ENCODE measurements at places on chromosomes 6 and 20.

DNA sequence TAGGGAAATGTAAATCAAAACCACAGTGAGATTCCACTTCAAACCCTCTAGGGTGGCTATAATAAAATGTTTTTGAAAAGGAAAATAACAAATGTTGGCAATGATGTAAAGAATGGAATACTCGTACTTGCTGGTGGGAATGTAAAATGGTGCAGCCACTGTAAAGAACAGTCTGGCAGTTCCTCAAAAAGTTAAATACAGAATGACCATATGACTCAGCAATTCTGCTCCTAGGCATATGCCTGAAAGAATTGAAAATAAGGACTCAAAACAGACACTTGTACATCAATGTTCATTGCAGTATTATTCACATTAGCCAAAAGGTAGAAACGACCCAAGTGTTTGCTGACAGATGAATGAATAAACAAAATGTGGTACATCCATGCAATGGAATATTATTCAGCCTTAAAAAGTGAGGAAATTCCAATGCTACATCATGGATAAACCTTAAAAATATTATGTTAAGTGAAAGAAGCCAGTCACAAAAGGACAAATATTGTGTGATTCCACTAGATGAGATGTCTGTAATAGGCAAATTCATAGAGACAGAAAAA, 10.2 kb upstream of the RNF114 start:
- DNase-seq = no peak

GRCh38 chr20:13120471-13120870, 100.6 kb upstream of the ISM1 start:
- DNase-seq = no peak

- DNase-seq = no peak
Measured at GRCh38 chr6:57267586-57268293, 45.6 kb upstream of the RAB23 start.

DNA sequence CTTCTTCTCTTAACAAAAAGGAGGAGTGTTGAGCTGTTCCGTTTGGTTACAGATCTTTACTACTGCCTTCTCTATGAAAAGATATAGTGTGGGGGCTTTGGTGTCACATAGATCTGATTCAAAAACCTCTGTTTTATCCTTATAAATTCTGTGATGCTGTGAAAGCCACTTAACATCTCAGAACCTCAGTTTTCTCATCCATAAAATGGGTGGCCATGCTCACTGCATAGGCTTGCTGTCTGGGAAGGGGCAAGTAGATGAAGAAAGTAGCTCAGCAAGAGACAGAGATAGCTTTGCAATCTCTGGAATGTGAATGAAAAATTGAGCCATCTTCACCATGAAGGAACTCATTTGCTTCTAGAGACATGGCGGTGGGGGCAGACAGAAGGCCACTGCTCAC, 31.6 kb upstream of the RNF24 start:
- no peak for DNase-seq

- DNase-seq = no peak
Measured at GRCh38 chr6:39521958-39522357, 199.5 kb upstream of the KCNK16 start.

DNA sequence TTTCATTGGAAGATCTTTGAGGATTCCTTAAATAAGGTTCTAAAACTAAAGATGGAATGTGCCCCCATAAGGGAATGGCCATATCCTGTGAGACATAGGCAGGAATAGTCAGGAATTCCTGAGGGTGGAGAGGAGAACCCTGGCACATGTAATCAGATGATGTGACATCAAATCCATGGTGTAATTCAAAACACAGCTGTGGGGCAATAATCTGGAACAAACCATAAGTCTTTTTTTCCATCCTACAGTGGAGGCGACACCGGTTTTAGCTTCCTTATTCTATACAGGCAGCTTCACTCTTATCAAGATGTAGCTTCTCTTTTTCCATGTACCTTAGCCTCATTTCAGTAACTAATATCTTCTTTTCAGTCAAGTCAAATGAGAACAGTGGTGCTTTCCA, 133.6 kb upstream of the CITED2 start:
- no peak for DNase-seq

DNA sequence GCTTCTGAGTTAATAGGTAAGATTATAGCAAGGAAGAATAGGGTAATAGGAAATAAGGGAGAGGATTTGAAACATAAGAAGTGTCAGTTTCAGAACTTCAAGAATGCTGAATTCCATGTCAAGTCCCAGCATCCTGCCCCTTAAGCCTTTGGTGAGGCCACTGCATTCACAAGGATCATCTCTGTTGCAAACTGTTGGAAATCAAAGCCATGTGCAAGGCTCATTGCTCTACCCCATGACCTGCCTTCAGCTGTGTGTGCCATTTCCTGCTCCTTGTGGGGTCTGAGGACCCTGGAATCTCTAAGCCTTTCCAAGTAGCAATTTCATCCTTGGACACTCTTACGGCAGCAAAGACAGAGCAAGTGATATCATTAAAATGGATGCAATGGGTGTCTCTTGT, 203.0 kb downstream of the CDC5L start:
- no peak for DNase-seq

DNA sequence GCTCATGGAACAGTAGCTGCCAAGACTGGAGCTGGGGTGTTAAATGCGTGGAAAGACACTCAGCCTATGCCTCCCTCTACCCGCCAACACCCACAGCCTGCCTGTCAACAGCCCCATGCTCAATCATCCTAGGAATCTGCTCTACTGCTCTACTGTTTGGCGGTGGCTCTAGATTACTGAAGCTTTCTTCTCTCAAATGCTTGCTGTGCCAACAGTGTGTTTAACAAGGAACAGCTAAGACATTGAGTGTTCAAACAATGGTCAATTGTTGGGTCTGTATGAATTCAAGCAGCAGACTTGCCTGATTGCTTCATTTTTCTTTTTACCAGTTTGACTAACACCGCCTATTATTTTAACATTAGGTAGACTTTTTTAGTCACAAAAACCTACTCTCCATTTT, 258.6 kb downstream of the SOD2 start:
- DNase-seq = no peak

DNA sequence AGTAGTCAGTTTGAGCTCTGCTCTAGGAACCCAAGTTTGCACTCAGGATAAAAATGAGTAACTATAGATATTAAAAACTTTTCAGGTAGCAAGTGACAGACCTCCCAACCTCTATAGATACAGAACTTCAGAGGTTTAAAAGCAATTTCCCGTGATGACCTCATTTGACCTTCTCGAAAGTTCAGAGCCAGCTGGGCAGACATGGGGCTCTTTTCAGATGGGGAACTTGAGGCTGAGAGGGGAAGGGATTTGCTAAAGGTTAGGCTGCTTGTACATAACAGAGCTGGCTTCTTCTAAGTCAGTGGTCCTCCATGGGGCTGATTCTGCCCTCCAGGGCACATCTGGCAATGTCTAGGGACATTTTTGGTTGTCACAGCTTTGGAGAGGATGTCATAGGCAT, 58.8 kb upstream of the ZNF831 start:
- no peak for DNase-seq

DNA sequence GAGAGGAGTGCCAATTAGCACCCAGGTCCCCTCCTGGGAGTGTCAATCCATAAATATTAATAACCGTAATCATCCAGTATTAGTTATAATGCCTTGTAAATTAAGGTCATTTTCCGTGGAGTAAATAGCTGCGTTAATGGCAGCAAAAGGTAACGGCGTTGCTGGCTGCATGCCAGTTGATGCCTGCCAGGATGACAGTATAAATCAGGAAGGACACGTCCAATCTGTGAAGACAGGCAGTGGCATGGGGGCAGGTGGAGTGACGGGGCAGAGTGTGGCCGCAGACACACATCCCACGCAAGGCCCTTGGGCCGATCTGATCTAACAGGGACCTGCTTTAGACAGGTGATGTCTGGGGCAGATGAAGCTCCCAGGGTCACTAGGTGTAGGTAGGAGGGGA, 49.1 kb downstream of the KCNB1 start:
- DNase-seq = no peak

DNA sequence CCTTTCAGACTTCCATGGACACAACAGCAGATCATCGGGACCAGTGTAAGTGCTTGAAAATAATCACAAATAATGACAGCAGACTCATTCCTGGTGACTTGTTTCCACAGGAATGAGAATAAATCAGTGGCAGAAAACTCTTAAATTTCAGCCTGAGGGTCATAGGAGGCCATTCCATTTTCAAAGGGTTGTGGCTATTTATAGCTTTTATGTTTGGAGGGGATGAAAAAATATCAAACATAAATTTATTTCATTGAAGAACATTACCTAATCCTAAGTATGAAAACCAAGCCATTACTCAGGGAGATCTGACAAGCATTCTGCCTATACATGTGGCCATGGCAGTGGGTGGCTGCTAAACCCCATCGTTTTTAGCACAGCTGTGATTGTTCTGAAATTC, 173.6 kb upstream of the CNR1 start:
- DNase-seq = no peak
